ENCODE measurements at places on chromosomes 3 and 15.

DNA sequence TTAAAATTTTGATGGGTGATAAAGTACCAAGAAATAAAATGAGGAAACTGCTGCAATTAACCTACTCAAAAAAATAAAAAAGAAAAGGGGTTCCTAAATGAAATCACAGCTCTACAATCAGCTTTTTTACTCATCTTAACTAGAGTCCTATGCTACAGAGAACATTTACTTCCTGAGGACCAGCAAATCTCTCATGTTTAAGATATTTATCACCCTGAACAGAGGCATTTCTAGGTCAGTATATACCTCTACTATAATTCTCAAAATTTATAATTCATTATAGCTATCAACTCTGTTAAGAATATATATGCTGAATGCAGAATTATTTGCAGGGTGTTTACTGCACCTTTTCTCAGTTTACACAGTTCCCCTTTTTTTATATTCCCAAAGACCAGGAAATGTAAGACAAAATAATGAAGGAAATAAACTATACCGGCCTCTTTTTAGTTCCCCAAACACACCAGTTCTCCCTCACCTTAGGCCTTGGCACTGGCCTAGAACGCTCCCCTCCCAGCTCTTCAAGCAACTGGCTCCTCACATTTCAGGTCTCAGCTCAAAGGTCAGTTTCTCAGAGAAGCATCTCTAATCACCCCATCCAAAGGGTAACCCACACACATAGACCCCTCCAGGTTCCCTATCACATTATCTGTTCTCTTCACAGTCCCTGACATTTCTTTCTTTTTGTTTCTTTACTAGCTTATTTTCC lies 71.1 kb downstream of the LRRFIP2 start:
- no peaks in the 10 kb centered on the region for H3K27me3 ChIP-seq
- no peak for DNase-seq
- H3K27ac ChIP-seq: no peak overlapping the region
- no peaks in the 10 kb centered on the region for H3K4me1 ChIP-seq
- H3K4me3 ChIP-seq: no peak overlapping the region

DNA sequence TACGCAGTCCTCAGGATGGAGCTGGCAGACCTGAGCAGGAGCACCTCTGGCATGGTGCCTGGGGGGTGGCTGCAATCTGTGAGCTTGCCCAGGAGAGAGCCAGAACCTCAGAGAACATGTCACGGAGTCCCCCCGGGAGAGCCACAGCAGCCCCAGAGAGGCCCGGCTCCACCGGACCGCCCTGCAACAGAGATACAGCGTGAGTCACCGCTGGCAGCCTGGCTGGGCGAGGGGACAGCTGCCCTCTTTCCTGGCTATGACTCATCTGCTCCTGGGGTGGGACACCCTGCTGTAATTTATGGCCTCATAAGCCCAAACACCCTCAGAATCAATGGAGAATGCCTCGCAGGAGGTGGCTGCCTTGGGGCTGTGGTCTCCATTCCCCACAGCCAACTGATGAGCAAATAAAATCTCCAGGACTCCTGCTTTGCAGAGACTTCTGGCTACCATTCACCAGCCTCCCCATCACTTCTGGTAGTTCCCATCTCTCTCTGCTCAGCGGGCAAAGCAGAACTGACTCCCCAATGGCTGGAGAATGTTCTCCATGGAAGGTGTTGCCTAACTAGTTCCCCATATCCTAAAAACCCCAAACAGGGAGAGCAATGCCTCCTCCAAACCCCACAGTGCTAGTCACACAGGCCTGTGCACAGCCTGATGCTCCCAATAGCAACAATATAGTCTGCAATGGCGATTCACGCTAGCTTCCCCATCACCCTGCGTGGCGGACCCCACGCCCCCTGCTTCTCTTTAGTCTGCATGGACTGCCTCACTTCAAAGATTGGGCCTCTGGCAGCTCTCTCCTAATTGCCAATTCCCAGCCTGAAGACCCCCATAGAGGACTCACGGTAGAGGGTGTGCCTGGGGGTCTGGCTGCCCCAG lies 21.6 kb downstream of the ACSBG1 start:
- H3K36me3 ChIP-seq: no peaks in the 10 kb centered on the region
- no peak overlapping the region for H3K27ac ChIP-seq
- peak; percentile 67 for DNase-seq
- H3K4me3 ChIP-seq: no peak overlapping the region

- no peak for DNase-seq
- H3K4me1 ChIP-seq: peaks cover 3% of the 10 kb centered on the region
- peaks cover 7% of the 10 kb centered on the region for H3K36me3 ChIP-seq
- H3K4me3 ChIP-seq: no peak overlapping the region
These were observed 3.3 kb downstream of the CAND2 start for GRCh38 chr3:12799525-12800440.

GRCh38 chr15:59991834-59992233 lies 12.3 kb upstream of the FOXB1 start:
- no peaks in the 10 kb centered on the region for H3K36me3 ChIP-seq
- no peaks in the 10 kb centered on the region for H3K4me1 ChIP-seq
- no peak overlapping the region for H3K27ac ChIP-seq
- H3K27me3 ChIP-seq: no peaks in the 10 kb centered on the region
- no peak overlapping the region for H3K4me3 ChIP-seq

DNA sequence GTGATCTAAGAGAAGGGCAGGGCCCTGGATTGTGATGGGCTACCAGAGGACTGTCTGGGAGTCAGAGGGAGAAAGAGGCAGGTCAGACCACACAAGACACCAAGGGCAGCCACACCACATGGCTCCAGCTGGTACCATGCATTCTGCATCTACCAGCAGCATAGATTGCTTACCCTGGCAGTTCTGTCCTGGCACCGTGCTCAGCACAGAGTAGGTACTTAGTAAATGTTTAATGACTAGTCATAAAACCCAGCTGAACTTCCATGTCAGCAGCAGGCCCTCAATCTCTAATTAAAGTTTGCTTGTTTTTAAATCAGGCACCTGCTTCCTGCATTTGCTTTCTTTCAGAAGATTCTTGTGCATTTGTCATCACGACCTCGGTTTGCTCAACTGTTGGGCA lies 77.3 kb upstream of the ATP2B2 start:
- H3K27ac ChIP-seq: no peak overlapping the region
- H3K4me1 ChIP-seq: no peaks in the 10 kb centered on the region
- no peaks in the 10 kb centered on the region for H3K36me3 ChIP-seq
- DNase-seq: no peak
- no peak overlapping the region for H3K4me3 ChIP-seq
